ENCODE measurements at places on chromosomes 5 and 9.
A peak's percentile ranks its signal among the peaks of the same experiment; 100 is the strongest.

GRCh38 chr9:14671377-14671776 lies 21.9 kb downstream of the ZDHHC21 start:
- no peak for DNase-seq

GRCh38 chr5:160638161-160638742 lies 213.8 kb downstream of the ATP10B start:
- DNase-seq: no peak

DNA sequence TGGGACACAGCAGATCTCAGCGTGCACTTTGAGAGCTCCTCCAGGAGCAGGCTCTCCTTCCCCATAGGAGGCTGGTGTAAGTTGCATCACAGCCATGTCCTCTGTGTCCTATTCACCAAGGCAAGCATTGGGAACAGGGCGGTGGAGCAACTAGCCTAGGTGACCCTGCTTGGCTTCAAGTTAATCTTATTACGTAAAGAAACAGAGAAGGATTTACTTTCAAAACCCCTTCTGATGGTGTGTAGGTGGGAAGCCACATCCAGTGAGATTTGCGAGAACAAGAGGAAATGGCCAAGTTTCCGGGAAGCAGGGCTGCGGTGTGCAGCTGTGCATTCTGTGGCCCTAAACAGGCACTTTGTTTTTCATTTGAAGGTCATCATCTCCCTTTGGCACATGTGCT lies 80.2 kb downstream of the TRIO start:
- DNase-seq: no peak

- no peak for DNase-seq
These were observed 40.7 kb downstream of the SPTAN1 start for GRCh38 chr9:128593039-128593438.

DNA sequence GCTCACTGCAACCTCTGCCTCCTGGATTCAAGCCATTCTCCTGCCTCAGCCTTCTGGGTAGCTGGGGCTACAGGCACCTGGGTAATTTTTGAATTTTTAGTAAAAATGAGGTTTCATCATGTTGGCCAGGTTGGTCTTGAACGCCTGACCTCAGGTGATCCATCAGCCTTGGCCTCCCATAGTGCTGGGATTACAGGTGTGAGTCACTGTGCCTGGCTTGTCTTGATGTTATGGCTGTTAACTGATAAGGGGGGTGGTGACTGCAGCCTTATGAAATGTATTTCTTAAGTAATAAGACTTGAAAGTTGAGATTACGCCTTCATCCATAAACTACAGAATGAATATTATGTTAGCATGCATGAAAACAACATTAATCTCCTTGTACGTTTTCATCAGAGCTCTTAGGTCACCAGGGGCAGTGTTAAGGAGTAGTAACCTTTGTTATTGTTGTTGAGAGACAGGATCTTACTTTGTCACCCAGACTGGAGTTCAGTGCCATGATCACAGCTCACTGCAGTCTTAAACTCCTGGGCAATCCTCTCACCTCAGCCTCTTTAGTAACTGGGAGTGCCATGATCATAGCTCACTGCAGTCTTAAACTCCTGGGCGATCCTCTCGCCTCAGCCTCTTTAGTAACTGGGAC lies 148.3 kb downstream of the ATP10B start:
- no peak for DNase-seq

- no peak for DNase-seq
These were observed 87.1 kb upstream of the FAM174A start for GRCh38 chr5:100448111-100448528.

DNA sequence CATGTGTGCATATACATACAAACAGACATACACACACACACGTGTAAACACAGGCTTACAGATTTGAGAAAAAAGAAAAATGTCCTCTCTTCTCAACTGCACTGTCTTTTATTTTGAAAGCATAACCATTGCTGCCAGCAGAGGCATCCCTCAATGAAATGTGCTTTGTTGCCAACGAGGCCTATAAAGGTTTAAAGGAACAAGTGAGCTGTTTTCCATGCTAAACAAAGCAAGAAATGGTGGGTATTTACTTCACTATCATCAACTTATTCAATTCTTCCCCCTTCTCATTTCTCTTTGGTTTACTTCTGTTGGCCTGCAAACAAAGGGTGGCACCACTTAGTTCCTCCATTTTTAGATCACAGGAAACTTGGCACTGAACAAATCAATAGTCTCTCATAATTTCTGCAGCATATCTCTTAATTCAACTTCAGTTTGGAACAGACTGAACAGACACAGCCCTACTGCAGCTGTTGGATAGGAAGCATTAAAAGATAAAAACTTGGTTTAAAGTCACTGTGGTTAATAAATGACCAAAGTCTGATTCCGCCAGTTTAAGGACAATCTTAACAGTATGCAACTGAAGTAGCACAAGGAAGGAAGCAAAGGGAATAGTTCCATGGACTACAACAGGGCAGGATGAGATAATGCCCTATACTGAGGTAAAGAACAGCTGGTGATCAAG lies 21.7 kb downstream of the TTC33 start:
- peak; percentile 4 for DNase-seq

GRCh38 chr5:56358703-56359681 lies 125.9 kb upstream of the ANKRD55 start:
- peak; percentile 100 for DNase-seq

GRCh38 chr9:124010303-124010664 lies 1.3 kb upstream of the LHX2 start:
- DNase-seq: no peak

- DNase-seq: peak; percentile 86
These were observed 21.7 kb upstream of the FAT2 start for GRCh38 chr5:151612689-151613427.

- no peak for DNase-seq
These were observed 92.3 kb downstream of the PTCD2 start for GRCh38 chr5:72412283-72413055.

DNA sequence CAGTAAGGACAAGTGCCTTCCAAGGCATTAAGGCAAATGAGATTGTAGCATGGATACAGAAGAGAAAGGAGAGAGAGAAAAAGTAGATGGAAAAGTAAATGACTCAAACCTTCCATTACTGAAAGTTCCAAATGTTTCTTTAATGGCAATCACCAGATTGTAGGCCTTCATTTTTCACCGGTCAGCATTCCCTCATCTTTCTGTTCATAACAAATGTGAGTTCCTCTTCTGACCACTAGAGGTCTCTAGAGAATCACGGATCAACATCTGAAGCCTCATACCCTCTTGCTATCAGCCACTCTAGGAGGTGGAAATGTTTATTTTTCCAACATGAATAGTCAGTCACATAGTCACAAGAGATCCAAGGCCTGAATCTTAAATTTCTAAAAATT lies 73.6 kb upstream of the RPS23 start:
- no peak for DNase-seq

DNA sequence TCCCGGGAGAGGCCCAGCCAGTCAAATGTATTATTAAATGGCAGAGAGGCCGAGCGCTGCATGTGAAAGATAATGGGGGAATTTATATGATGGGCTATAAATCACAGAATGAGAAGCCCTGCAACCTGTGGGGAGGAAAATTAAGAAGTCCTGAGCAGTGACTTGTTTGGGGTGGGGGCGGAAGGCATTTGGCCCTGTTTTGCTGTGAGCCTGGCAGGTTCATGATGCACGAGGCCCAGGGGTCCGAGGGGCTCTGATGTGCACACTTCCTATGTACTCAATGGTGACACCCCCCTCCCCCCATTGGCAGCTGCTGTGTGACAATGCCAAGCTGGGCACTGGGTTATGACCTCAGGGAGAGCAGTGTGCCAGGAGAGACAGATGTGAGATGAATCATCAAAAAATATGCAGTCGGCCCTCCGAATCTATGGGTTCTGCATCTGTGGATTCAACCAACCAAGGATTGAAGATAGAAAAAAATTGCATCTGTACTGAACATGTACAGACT lies 13.7 kb upstream of the DAB2IP start:
- no peak for DNase-seq

- no peak for DNase-seq
These were observed 115.0 kb downstream of the PRKACG start for GRCh38 chr9:68898781-68899439.

Measured in epithelial cell of proximal tubule (primary cell).